ENCODE measurements at places on chromosomes 6 and 20. TPM values are rescaled to one million over a fixed set of nuclear protein-coding genes. Genes with fewer than 3 reads are reported as not detected.

DNA sequence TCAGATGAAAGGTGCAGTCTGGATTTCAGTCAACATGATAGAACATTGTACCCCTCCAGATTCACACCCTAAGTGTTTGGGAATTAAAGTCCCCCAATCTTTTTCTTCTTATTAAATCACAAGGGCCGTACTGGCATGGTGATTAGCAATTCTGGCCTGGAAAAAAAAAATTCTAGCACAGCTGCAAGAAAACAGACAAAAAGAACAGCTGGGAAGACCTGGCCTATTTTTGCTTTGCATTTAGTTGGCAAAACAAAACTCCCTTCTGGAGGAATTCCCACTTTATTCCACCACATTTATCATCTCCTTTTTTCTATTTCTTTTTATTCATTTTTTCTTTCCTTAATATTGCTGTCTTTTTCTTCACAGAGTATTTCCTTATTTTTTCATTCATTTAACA, 39.8 kb upstream of the AKAP12 start:
- no peak for DNase-seq

Gene JPH2
- total RNA-seq = 86.9 TPM

Gene TGM3
- not detected for total RNA-seq

GRCh38 chr20:56195946-56196345, 52.6 kb upstream of the MC3R start:
- no peak for DNase-seq

Gene LY6G6D
- total RNA-seq = not detected

DNA sequence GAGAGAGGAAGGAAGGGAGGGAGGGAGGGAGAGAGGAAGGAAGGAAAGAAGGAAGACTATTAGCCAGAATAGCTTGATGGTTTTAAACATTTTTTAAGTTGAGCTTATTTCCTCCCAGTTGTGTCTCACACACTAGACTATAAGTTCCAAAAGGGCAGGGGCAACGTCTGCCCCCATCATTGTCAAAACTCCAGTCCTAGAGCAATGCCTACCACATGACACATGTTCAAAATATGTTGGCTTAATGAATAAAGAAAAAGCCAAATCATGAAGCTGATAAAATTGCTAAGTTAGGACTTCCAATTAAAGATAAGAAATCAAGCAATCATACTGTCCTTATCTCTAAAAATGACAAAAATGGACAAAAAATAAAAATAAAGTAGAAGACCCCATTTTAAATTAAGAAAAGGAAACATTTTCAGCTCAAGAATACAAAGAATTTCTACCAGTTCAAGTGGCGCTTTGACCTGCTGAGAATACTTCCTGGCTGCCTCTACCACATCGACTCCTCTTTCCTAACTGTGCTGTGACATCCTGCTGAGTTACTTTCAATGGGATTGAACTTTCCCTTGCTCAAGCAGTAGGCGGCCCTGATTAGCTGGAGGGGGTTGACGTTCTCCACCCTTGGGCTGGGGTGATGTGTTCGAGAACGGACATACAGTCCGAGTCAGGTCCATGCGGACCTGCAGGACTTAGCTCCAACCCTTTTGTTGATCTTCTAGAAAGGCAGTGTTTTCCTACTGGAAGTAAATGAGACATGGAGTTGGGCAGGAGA, 283.9 kb upstream of the FOXQ1 start:
- DNase-seq = no peak

DNA sequence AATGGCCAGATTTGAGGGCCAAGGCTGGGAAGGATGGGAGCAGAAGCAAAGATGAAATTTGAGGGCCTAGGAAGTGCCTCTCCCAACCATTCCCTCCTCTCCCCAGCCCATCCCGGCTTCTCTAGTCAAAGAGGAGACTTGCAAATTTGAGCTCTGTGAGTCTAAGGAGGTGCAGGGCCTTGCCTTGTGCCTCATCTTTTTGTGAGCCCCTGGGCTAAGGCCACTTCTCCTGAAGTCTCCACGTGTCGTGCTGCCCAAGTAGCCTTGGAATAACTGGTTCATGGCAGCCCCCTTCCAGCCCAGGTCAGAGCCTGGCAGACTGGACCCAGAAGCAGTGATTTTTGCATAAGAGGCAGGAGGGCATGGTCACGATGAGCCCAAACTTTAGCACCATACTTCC, 6.7 kb downstream of the PTGIS start:
- DNase-seq = no peak

Gene ANGPT4
- total RNA-seq = 0.04 TPM

DNA sequence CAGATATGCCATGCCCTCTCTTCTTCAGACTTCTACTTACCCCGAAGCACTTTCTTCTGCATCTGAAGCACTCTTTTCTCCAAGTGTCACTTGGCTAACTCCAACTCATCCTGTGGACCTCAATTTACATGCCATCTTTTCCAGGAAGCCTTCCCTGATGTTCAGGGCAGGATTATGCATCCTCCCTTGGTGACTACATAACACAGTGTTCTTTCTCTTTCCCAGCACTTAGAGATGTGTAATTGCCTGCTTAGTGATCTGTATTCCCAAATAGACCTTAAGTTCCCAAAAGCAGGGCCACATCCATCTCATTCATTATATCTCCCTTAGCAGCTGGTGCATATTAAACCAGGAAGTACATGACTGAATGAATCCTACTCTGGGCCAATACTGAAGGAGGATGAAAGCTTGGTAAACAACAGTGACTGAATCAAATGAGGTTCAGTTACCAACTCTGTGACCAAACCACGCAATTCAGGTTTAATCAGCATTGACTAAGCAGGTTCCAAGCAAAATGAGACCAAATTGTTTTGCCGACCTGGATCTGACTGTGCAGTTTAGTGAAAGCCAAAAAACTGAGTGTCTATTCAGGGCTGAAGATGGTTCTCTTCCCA, 121.4 kb upstream of the TCF21 start:
- no peak for DNase-seq

Gene MUCL3
- total RNA-seq = not detected

GRCh38 chr6:46655803-46656202, 3.0 kb downstream of the SLC25A27 start:
- no peak for DNase-seq

DNA sequence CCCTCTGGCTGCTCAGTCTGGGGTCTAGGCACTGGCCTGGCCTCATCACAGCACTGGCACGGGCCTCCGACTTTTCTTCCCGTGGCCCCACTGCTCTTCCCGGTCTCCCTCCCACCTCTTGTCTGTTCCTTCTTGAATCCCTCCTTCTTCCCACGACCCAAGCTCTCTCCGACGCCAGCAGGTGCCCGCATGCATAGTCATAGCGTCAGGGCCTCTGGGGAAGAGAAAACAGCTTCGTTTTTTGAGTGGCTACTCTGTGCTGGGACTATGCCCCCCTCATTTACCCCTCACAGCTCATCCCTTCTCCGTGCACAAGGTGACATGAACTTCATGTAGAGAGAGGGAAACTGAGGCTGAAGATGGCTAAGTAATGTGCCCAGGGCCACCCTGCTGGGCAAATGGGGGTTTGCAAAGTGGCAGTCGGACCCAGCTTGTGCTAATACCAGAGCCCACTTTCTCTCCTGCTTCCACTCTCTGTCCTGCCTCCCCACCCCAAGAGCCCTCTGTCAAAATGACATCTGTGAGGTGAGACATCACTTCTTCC, 59.2 kb downstream of the SYNJ2 start:
- DNase-seq = peak; percentile 45
